NCI-H146 (cell line): ENCODE measurements at places on chromosomes 4 and X.
A peak's percentile ranks its signal among the peaks of the same experiment; 100 is the strongest.

DNA sequence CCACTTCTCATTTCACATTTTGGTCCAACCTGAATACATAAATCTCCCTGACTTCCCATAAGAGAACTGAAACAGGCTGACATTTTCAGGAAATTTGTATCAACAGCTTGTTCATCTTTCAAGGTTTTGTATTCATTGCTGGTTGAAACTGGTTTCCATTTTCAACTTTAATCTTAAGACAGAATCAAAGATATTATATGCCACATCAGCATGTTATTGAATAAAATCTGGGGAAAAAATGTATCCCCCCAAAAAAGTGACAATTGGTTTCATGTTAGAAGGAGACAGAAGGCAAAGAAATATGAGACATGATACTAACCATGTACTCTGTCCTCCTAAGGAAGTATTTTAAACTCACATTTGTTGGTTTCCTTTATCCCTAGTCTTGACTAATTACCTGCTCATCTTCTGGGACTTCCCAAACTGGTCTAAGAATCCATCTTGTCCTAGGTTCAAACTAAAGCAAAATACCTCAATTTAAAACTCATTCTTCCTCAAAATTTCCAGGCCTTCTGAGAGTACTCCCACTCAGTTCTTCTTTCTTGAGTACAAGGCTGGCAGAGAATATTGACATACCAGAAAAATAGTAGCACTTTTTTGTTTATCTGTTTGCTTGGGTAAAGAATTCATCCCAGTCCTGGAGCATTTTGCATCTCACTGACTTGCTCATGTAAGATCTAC is 3.1 kb upstream of the ANTXR2 start:
- no peak for DNase-seq

GRCh38 chrX:22053481-22053880 is 21.4 kb downstream of the PHEX start:
- DNase-seq, result no peak

GRCh38 chr4:137067735-137068134 is 464.6 kb downstream of the PCDH18 start:
- no peak for DNase-seq

DNA sequence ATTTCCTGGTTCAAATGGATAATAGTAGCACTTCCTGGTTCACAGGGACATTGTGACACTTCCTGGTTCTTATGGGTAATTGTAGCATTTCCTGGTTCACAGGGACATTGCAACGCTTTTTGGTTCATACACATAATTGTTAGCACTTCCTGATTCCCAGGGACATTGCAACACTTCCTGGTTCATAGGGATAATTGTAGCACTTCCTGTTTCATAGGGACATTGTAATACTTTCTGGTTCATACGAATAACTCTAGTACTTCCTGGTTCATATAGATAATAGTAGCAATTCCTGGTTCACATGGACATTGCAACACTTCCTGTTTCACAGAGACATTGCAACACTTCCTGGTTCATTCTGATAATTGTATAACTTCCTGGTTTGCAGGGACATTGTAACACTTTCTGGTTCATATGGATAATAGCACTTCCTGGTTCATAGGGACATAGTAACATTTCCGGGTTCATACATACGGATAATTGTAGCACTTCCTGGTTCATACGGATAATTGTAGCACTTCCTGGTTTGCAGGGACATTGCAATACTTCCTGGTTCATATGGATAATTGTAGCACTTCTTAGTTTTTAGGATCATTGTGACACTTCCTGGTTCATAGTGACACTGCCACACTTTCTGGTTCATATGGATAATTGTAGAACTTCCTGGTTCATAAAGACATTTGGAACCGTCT is 61.6 kb upstream of the CD99 start:
- no peak for DNase-seq

DNA sequence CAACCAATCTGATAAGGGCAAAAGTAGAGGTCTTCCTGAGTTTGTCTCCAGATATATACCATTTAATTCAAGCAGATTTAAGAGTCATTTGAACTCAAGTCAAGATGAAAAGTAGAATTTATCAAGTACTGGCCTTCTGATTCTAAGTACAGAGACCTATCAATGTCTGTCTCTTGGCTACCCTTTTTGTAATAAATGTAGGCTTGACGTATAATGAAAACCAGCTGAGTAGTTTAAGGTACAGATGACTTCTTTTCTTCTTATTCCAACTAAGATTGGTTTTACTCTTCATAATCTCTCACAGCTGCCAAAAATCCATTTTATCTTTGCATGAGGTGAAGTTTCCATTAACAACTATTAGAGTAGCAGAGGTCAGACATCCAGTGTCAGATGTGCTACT is 867.6 kb downstream of the FAT4 start:
- no peak for DNase-seq

- no peak for DNase-seq
Measured at GRCh38 chr4:26404743-26405206, 84.0 kb downstream of the RBPJ start.

DNA sequence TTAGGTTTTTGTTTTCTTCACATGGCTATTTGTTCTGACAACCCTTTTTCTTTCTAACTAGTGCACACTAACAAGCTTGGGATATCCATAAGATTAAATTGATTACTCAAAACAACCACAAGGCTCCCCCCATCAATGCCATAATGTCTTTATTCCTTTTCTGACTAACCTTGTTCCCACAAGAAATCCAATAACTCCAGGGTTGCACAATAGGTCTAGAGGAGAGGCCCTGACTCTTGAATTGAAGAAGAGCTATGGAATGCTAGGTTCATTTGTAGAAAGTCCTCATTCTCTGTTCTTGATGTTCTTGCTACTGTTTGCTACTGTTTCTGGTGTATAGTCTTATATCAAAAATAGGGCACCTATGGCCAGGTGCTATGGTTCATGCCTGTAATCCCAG is 71.0 kb downstream of the PRRG1 start:
- no peak for DNase-seq

- DNase-seq, result peak; percentile 16
Measured at GRCh38 chr4:33467291-33467690, 2747.1 kb downstream of the PCDH7 start.

GRCh38 chr4:6917461-6918271 is 8.0 kb downstream of the TBC1D14 start:
- DNase-seq, result peak; percentile 97

- DNase-seq, result peak; percentile 24
Measured at GRCh38 chrX:110944311-110944750, 148.7 kb upstream of the CHRDL1 start.

- DNase-seq, result no peak
Measured at GRCh38 chr4:147340111-147340510, 140.8 kb upstream of the EDNRA start.

GRCh38 chr4:7313347-7313811 is 121.0 kb downstream of the SORCS2 start:
- no peak for DNase-seq

GRCh38 chrX:48467281-48467761 is 2.7 kb downstream of the SLC38A5 start:
- no peak for DNase-seq

DNA sequence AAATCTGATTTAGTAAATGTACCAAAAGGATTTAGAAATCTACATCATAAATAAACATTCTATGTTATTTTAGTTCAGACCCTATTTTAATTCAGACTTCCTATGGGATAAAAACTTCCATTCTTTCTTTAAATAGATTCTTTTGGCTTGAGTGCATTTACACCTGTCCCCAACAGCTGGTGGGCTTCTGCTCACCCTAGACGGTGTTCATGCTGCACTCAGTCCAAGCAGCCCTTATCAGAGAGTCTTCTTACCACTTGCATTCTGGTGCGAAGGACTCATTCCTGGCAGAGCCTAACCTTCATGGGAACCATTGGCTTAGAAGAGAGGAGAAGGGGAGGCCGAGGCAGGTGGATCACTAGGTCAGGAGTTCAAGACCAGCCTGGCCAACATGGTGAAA is 57.3 kb downstream of the NPNT start:
- no peak for DNase-seq

DNA sequence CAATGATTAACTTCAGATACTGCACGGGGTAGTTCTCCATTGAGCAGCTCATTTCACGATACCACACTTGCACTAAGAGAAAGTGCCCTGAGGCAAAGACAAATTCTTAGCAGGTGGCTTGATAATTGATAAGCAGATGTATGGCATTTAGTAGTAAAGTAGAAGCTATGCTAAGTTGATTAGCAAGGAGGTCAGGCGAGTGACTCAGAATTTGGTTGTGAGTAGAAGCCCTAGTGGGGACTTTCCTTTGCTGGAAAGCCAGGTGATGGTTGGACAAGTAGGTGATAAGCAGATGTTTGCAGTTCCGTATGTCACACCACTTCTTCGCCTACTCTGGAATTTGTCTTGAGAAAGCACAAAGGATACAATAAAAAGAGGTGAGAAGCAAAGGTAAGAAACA is 58.7 kb downstream of the TLL1 start:
- peak; percentile 63 for DNase-seq

DNA sequence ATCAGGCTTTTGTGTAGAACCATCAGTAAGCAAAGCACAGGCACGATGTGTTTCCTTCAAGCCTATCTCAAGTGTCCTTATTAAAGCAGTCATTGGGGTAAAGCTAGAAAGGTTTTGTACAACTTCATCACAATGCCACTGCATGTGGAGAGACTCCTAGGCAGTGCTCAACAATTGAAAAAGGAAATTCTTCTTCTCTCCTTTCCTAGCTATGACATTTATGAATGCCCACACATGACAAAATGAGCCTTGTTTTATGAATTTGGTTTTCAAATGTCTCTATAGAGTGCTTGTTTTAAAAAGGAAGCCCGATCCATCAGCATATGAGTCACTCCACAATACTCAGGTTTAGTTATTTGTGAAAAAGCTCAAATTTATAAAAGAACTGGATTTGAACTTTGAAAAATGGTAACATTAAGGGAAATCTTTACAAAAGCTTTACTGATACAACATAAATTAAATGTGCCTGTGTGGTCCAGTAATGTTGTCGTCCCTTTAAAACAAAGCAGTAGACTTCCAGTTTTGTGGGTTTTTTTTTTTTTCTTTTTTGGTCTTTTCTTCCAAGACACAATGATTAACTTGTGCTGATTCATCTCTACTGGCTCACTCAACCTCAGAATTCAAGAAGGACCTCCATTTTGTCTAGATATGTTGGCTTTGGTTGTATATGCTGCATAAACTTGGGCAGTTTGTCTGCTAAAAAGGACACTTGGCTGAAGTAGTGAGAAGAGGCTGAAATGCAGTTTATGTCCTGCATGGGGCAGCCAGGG is 273.8 kb downstream of the GASK1B start:
- DNase-seq, result peak; percentile 17

DNA sequence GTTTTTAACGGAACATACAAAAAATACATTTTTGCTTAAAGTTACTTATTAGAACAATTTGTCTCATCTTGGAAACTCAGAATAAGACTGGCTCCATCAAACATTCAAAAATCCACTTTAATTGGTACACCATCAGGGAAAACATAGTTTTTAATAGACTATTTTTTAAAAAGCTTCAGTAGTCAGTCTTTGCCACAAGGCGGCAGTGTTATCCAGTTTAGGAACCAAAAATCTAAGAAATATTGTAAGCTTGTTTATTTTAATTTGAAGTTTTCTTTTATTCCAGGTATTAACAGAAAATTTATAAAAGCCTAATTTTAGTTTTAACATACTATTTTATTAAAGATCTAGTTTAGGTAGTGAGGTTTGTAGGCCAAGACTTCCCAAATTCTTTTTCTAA is 107.7 kb downstream of the APOOL start:
- no peak for DNase-seq

DNA sequence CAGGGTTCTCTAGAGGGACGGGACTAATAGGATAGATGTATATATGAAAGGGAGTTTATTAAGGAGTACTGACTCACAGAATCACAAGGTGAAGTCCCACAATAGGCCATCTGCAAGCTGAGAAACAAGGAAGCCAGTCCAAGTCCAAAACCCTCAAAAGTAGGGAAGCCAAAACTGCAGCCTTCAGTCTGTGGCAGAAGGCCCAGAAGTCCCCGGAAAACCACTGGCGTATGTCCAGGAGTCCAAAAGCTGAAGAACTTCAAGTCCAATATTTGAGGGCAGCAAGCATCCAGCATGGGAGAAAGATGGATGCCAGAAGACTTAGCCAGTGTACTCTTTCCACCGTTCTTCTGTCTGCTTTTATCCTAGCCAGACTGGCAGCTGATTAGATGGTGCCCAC is 227.2 kb downstream of the KCTD8 start:
- DNase-seq, result no peak

- DNase-seq, result no peak
Measured at GRCh38 chr4:36884151-36884550, 360.4 kb upstream of the NWD2 start.

DNA sequence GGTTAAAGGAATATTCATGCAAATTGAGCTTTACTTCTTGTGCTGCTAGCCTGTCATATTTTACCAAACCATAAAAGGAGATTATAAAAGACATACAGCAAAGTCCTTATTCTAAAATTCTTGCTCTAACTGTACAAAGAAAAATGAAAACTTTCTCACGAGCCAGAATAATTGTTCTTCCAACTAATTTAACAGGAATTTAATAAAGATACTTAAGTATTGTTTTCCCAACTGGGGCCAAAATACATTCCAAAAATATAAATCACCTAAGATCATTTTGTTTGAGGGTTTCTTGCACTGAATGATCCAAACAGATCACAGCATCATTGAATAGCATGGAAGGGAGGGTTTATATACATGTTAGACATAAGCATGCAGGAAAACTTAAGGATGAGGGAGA is 127.1 kb upstream of the PCDH18 start:
- DNase-seq, result no peak

DNA sequence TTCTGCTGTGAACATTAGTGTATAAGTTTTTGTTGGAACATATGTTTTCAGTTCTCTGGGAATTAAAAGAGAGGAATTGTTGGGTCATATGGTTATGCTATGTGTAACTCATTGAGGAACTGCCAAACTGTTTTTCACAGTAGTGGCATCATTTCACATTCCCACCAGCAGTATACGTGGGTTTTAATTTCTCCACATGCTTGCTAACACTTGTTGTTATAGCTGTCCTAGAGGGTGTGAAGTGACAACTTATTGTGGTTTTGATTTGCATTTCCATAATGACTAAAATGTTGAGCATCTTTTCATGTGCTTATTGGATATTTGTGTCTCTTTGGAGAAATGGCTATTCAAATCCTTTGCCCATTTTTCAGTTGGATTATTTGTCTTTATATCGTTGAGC is 13.7 kb downstream of the APELA start:
- DNase-seq, result no peak

- no peak for DNase-seq
Measured at GRCh38 chrX:54177306-54177705, 5.7 kb downstream of the FAM120C start.

GRCh38 chr4:156146571-156146970 is 192.9 kb upstream of the CTSO start:
- no peak for DNase-seq

DNA sequence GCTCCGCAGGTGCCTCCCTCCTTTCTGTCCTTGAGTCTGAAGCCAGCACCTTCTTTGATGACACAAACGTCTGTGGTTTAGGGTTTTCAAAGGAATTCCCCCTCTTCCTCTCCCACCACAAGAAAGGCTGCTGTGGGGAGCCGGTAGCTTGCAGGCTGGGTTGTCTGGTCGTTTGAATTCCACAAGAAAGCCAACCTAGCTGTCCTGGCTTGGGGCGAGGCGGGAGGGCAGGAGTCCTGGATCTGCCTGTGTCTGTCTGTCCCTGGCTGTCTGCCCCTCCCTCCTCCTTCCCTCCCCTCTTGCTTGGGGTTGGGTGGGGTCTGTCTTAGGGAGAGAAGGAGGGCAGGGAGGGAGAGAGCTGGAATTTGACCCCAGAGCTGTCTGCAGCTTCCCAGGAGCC is 56.3 kb downstream of the SHROOM2 start:
- no peak for DNase-seq
